ENCODE measurements at places on chromosomes 12 and 14. TPM values are rescaled to one million over a fixed set of nuclear protein-coding genes. Genes with fewer than 3 reads are reported as not detected.
A peak's percentile ranks its signal among the peaks of the same experiment; 100 is the strongest.

DNA sequence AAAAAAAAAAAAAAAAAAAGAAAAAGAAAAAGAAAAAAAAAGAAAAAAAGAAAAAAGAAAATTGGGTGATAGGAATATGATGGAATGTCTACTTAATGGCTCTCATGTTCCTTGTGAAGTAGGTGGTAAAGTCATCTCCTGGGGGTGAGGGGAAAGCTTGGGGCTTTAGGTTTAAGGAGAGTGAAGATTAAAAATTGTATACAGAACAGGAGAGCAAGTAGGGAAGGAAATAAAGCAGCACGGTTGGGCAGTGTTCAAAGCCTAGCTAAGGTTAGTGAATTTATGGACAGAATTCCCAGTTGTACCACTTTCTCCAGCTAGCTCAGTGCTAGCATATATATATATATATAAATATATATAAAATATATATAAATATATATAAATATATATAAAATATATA lies 40.0 kb upstream of the SLC2A13 start:
- no peaks in the 10 kb centered on the region for H3K4me1 ChIP-seq
- no peak overlapping the region for H3K4me3 ChIP-seq
- DNase-seq: peak; percentile 16
- no peak overlapping the region for H3K27ac ChIP-seq
- no peaks in the 10 kb centered on the region for H3K27me3 ChIP-seq

- peak overlapping the region; percentile 37 for H3K27ac ChIP-seq
- H3K36me3 ChIP-seq: no peaks in the 10 kb centered on the region
- peaks cover 18% of the 10 kb centered on the region for H3K27me3 ChIP-seq
- DNase-seq: no peak
Observed at GRCh38 chr14:64844272-64844671, 35.4 kb downstream of the SPTB start.

DNA sequence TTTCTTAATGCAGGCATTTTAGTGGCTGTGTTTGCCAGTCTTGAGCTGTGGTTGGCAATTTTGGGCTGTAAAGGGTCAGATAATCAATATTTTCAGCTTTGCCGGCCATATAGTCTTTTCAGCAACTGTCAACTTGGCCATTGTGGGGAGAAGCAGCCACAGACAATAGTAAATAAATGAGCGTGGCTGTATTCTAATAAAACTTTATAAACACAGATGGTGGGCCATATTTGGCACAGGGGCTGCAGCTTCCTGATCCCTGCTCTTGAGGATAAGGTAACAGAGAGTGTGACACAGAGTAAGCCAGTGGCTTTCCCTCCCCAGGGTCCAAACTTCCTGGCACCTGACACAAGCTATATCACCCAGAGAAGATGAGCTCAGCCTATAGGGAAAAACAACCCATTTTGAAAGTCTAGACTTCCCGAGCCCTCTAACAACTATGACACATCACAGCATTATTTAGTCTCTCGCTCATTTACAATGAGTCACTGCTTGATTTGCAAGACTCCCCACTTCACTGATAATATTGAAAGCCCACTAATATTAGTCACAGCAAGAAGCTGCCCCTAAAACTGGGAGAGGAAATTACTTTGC lies 163.1 kb upstream of the TMPO start:
- H3K36me3 ChIP-seq: no peaks in the 10 kb centered on the region
- H3K27me3 ChIP-seq: no peaks in the 10 kb centered on the region
- no peak overlapping the region for H3K4me3 ChIP-seq
- no peak for DNase-seq
- H3K4me1 ChIP-seq: no peaks in the 10 kb centered on the region

DNA sequence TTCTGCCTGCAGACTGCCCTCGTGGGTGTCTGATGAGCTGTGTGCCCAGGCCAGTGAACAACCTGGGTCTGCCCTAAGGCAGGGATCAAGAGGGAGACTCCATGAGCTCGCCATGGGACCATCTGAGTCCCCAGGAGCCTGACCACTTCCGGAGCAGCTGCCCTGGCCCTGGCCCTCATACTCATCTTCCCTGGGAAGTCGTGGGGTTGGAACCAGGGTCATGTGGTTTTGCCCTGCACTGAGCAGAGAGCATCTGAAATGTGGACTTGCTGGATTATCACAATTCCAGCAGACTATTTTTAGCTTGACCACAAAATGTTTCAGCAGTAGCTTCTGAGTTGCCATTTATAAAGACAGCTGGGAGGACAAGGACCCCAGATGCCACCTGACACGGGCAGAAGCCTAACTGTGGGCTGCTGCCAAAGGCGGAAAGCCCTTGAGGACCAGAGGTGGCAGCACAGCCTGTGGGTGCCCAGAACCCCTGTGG lies 6.7 kb downstream of the BTBD6 start:
- no peaks in the 10 kb centered on the region for H3K4me1 ChIP-seq
- no peaks in the 10 kb centered on the region for H3K27me3 ChIP-seq
- H3K27ac ChIP-seq: no peak overlapping the region
- H3K4me3 ChIP-seq: no peak overlapping the region
- DNase-seq: no peak
- peaks cover 32% of the 10 kb centered on the region for H3K36me3 ChIP-seq

DNA sequence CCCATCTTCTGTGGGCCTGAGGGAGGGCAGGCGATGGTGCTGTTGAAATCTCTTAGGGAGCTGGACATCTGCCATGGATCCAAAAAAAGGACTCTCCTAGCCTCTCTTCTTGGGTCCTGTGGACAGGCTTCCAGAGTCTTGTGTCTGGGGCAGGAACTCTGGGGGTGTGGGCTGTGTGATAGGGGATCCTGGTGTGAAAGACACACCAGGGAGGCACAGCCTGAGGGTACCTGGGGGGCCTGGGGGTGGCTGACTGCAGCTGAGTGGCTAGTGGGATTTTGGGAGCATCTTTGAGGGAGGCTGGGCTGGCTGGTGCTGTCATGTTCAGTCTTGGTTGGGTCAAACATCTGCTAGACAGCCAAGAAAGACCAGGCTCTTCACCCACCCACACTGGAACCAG lies 1.8 kb upstream of the KRT83 start:
- H3K36me3 ChIP-seq: no peaks in the 10 kb centered on the region
- no peaks in the 10 kb centered on the region for H3K4me1 ChIP-seq
- DNase-seq: no peak
- no peak overlapping the region for H3K4me3 ChIP-seq
- peaks cover 8% of the 10 kb centered on the region for H3K27me3 ChIP-seq

The SOX5 gene
- 71.4 TPM for total RNA-seq

The POP5 gene
- 22.1 TPM for total RNA-seq

The KLRB1 gene
- 3.5 TPM for total RNA-seq

All from lung (tissue), 17 donors.